ENCODE measurements at places on chromosomes 2 and 18.

DNA sequence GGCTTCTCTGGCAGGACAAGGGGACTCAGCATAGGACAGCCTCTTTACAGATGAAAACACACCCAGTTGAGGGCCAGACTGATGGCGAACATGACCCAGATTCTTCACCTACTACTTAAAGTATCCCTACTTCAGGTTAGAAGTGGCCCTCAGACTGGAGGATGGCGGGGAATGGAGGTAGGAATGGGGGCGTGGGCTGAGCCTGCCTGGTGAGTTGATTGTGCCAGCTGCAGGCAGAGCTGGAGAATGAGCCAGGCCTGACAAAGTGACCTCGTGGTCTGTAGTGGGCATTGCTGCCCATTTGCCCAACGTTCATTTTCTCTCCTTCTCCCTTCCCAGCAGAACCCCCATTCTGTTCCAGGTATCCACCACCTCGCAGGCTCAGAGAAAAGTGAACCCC, 186.1 kb downstream of the KLHL29 start:
- DNase-seq, result no peak

GRCh38 chr2:10817413-10817812, 4.8 kb upstream of the PDIA6 start:
- DNase-seq, result no peak

- DNase-seq, result no peak
Observed at GRCh38 chr2:174949988-174950687, 55.0 kb downstream of the CHN1 start.

DNA sequence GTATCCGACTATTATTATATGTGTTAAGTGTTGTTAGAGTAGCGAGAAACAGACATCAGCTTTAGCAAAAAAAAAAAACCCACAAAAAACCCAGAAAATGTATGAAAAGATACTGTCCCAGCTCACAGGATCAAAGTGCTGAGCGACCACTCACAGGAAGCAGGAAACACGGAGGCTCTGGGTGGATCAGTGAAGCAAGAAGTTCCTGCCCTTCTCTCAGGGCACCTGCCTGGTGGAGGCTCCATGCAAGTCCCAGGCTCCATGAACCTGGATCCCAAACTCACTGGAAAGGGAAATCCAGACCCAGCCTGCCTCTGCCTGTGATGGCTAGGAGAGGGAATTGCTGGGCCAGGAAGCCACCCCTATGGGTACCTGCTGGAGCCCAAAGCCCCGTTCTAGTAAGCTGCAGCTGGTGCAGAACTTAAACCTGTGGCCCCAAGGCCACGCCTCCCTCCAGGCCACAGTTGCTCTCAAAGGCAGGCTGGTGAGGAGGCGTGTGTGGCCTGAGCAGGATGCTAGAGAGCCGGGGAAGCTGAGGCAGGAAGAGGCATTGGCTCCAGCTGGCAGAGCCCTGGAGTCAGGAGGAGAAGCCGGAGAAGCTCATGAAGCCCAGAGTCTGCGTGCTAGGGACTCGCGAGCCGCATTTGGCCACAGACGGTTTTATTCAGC, 63.5 kb upstream of the TAF1B start:
- DNase-seq, result no peak

GRCh38 chr18:80119111-80119510, 10.0 kb downstream of the ADNP2 start:
- no peak for DNase-seq

- DNase-seq, result no peak
Observed at GRCh38 chr2:106572541-106573450, 85.6 kb downstream of the CD8B2 start.

GRCh38 chr2:111201214-111201613, 80.5 kb downstream of the BCL2L11 start:
- DNase-seq, result no peak

- no peak for DNase-seq
Observed at GRCh38 chr2:199607914-199608313, 150.2 kb upstream of the SATB2 start.

GRCh38 chr2:83305758-83306378, 1153.2 kb downstream of the SUCLG1 start:
- DNase-seq, result no peak

DNA sequence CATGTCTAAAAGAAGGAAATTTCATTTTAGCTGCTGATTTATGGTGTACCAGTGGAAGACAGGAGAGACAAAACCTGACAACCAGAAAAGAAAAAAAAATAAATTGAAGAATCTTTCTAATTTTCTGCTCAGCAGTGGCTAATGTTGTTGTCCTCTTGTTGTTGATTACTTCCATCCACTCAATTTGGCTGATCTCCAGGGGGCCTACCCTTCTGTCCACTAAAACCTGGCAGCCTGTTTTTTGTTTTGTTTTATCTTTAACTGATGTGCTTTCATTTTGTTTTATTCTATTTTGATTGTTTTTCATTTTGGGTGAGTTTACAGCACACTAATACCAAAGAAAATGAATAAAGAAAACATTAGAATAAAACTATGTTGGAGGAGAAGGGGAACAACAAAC, 27.4 kb downstream of the TFPI start:
- no peak for DNase-seq

DNA sequence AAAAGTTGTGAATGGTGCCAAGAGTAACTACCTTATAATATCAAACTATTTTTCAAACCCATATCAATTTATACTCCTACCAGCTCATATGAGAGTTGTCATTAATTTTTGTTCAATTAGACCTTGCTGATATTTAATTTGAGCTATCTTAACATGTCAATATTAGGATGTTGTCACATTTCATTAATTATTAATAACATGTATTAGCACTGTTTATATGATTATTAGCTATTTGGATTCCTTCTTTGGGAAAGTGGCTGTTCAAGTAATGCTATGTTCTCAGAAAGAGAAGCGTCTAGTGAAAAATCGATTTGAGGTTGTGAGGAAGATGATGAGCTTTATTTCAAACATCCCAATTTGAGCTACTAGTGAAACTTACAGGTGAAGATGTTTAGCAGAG, 620.2 kb downstream of the KCNJ3 start:
- DNase-seq, result no peak

- no peak for DNase-seq
Observed at GRCh38 chr2:68425503-68425902, 41.6 kb downstream of the FBXO48 start.

GRCh38 chr2:75336451-75336850, 137.1 kb upstream of the TACR1 start:
- no peak for DNase-seq

GRCh38 chr2:40488927-40489677, 37.2 kb upstream of the SLC8A1 start:
- DNase-seq, result no peak

- DNase-seq, result no peak
Observed at GRCh38 chr18:59950215-59950944, 50.6 kb downstream of the PMAIP1 start.

GRCh38 chr18:12779043-12779442, 76.2 kb downstream of the PSMG2 start:
- no peak for DNase-seq

GRCh38 chr2:231614559-231615057, 21.9 kb downstream of the TEX44 start:
- DNase-seq, result peak; percentile 46

DNA sequence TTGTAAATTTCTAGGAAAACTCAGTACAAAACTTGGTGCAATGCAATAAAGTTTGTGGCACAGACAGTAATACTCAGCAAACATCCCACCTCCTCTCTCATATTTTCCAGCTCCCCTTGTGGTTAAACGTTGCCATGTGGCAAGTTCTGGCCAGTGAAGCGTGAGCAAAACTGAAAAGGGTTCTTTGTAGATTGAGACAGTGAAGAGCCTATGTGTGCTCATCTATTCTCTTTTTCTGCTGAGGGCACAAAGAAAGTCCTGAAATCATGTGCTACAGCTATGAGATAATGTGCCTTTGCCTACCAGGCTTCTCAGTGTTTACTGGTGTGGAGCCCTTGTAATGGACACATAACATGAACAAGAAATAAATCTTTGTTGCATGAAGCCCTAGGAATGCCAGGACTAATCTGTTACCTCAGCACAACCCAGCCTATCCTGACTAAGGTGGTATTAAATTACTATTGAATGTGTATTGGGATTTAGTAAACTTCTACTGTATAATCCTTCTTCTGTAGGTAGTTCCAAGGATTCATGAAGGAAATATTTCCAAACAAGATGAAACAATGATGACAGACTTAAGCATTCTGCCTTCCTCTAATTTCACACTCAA, 13.0 kb upstream of the TYMS start:
- DNase-seq, result peak; percentile 48

DNA sequence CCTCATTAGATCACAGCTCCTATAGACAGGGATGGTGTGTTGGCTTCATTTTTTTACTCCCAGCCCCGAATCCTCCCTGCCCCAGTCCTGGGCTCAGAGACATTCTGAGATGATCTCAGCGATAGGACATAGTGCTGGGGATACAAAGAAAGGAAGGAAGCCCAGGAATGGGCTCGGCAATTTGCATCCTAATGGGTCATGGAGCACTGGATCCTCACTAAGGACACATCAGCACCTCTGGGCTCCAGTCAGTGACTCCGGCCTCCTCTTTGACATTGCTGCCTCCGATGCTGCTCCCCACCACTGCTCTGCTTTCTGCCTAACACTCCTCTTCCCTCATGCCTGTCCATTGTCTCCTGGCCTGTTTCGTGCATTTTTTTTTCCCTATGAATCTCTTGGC, 489.1 kb downstream of the STK39 start:
- no peak for DNase-seq

GRCh38 chr2:65431421-65432226, 775 bp downstream of the SPRED2 start:
- DNase-seq, result peak; percentile 54

DNA sequence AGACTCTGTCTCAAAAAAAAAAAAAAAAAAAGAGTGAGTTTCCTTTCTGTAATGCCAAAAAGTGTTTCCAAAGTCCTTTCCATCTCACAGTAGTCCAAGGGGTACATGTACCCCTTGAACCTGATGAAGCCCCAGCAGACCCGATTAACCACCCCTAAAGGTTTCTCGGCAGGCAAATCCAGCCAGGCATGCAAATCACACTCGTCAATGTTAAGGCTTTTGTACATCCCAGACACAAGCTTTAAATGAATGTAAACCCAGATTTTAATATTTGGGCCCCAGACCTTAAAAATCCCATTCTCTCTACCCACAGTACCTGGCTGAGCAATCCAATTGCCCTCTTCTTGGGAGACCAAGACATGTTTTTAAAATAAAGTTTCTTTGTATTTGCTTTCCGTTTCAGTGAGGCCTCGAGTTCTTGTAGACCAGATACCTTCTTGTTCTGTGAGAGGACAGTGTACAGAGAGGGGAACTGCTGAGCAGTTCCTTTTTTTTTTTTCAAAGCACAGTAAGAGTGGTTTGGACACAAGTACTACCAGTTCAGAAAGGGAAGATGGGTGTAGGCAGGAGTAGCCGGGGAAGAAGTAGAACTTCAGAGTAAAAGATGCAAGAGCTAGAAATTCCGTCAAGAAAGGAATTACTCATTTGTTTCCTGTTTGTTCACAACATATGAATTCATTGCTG, at the start of gene NLRC4:
Gene NLRC4 (minus strand): TSS at position 465 of the 684 bp plus-strand sequence. CDS start 8,111 bp downstream, outside the sequence.
- no peak for DNase-seq

GRCh38 chr2:124026503-124026902, 1.4 kb downstream of the CNTNAP5 start:
- no peak for DNase-seq

- DNase-seq, result no peak
Observed at GRCh38 chr2:74584088-74584645, 29.6 kb downstream of the DOK1 start.

DNA sequence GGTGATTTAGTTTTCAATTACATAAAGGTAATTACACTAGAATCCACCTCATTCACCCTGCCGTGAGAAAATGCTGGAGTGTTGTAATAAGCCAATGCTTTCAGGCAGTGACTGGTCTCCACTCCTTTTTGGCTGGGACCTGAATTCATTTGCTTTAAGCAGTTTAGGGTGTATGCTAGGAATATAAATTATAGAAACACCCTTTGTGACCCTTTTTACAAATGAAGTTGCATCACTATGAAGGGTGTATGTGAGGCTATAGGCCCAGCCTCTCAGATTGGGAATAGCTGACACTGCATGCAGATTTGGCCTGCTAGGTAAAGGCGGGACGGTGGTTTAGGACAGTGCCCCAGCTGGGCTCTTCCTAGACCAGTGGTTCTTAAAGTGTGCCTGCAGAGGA, 50.8 kb upstream of the NFE2L2 start:
- no peak for DNase-seq

DNA sequence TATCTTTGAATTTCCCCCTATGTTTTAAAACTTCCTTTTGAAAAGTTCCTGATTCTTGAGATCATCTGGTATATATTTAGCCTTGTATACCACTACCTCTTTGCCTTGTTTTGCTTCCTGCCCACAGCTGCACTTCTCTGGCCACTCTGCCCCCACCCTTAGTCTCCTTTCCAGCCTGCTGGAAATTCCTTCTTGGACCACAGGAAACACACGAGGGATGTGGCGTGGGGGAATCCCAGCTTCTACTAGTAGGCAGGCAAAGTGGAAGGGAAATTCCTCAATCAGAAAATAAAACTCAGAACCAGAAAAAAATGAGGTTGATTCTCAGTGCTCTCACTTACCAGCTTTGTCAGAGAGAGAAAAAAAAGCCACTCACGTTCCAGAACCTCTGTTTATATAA, 13.4 kb downstream of the IL18RAP start:
- DNase-seq, result no peak

DNA sequence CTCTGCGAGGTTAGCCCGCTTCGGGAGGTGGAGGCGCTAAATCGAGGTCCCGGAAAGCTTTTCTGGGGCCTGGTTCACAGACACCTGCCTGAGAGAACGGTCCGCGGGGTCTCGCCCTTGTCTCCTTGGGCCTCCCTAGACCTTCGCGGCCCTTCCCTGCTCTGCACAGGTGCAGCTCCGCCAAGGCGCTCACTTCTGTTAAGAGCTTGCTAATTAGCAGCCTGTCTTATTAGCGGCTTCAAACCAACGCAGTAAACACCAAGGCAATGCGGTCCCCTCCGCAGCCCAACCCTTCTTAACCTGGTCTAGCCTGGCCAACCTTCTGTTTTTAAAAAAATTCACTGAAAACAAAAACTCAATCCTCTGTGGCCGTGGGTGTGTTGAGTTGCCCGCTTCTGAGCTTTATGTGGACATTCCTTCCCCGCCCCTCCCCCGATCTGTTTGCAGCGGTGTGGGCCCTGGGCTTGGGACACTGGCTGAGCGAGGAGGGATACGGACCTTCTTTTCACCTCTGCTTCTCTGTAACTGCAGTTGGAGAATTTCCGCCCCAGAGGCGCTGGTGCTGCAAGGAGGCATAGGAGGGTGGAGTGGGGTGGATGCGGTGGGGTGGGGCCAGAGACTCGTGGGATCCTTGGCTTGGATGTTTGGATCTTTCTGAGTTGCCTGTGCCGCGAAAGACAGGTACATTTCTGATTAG, 3.4 kb upstream of the HOXD4 start:
- DNase-seq, result no peak

GRCh38 chr18:11274144-11274794, 124.9 kb upstream of the PIEZO2 start:
- DNase-seq, result no peak

GRCh38 chr2:174748948-174749347, 15.3 kb downstream of the CHRNA1 start:
- peak; percentile 24 for DNase-seq

DNA sequence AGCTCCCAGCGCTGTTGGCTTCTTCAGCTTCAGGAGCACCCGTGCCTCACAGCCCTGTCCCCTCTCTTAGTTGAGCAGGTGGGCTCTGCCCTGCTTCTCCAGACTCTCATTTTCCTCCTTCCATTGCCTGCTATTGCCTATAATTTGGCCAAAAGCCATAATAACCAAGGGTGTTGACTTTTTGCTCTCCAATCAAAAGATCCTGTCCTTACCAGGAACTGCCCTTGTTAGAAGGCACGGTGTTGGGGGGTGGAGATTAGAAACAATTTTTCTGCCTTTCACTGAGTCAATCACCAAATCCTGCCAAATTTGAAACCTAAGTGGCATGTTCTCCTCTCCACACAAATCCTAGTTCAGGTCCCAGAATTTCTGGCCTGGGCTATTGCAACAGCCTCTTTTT, 16.7 kb upstream of the PDIA6 start:
- DNase-seq, result no peak

Measured in nucleus accumbens (tissue), 56 donors.